Activated CD4-positive, alpha-beta T cell treated with anti-CD3 and anti-CD28 coated beads, Interleukin-10, Interleukin-2, amounts not matched to agents 100 ng/mL and 50 ng/mL, durations not matched to agents 16 hours and 8 hours (primary cell): ENCODE measurements at places on chromosomes 7 and 10.

DNA sequence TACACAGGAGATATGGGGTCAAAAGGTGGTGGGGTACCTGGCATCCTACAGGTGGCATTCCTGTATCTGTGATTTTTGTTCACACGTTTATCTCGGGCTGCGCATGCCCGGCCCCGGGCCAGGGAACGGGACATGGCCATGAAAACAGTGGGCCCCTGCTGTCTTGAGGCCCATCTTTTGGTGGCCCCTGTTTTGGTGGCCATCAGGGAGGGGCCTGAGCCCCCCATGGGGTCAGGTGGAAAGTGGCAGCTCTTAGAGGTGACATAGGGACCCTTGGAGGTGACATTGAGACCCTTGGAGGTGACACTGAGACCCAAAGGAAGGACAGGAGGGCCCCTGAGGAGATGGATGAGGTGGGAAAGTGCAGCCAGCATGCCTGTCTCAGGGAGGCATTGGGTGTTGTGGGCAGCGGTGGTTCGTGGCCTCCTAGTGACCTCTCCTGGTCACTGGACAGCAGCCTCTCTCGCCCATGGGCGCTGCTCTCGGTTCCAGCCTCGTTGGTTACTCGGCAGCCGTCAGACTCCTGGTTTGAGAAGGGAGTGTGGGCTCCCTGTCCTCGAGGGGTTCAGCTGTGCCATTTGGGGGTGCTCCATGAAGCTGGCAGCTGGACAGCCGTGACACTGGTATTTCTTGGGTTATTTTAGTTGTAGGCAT is 39.9 kb downstream of the INPP5A start:
- DNase-seq = no peak

- no peak for DNase-seq
Observed at GRCh38 chr7:85320699-85321476, 134.0 kb upstream of the SEMA3D start.

- DNase-seq = no peak
Observed at GRCh38 chr10:77293773-77294172, 343.8 kb downstream of the KCNMA1 start.

DNA sequence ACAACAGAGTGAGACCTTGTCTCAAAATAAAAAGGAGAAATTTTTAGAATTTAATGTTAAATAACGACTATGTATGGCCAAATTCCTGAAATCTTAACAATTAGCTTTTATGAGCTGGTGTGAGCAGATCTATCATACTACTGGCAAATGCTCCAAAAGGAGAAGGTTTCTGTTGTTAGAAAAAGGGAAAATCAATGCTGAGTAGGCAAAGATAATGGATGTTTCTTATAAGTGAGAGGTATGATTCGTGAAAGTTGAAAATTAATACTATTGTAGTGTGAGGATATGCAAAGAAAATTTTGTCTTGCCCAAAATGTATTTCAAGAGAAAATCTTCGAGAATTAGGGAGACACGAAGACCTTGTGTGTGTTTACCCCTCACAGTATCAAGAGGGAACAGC is 40.8 kb upstream of the CUL1 start:
- no peak for DNase-seq

DNA sequence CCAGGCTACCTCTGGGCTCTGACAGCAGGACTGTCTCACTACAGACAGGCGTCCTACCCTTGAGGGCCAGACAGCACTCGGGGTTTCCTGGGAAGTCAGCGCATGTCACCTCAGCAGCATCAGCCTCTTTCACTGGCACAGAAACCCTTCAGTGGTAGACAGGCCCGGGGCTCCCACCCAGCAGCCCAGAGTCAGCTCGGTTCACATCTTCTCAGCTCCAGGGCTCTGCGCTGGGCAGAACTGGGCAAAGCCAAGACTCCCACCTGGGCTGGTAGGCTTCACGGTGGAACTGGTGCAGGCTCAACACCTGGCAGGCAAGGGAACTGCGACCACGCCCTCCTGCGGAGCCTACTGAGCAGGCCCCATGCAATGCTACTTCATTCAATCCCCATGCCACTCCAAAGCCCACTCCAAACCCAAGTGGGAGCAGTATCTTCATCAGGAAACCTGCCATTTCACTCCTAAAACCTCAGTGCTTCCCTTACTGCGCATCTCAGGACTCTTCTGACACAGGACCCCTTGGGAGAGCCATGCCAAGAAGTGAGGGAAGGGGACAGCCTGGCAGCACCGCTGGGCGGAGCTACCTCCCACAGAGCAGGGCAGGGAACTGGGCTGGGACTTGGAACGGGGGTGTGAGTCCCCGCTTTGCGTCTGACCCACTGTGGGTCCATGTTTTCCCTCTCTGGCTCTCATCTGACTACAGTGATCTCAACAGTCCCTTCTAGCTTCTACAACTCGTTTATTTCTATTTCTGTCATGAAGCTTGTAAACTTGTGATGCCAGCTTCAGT is 60.4 kb downstream of the SCRN1 start:
- DNase-seq = no peak

- peak; percentile 80 for DNase-seq
Observed at GRCh38 chr7:130363026-130363847, 17.1 kb upstream of the CPA1 start.

- no peak for DNase-seq
Observed at GRCh38 chr10:77965294-77965693, 38.7 kb upstream of the DLG5 start.

GRCh38 chr10:8113616-8114015 is 59.1 kb downstream of the GATA3 start:
- DNase-seq = no peak

GRCh38 chr10:19316204-19316870 is 267.7 kb downstream of the MALRD1 start:
- DNase-seq = no peak

GRCh38 chr7:30831227-30831626 is 60.0 kb downstream of the MINDY4 start:
- no peak for DNase-seq

GRCh38 chr7:26035552-26035951 is 116.4 kb upstream of the NFE2L3 start:
- DNase-seq = no peak

DNA sequence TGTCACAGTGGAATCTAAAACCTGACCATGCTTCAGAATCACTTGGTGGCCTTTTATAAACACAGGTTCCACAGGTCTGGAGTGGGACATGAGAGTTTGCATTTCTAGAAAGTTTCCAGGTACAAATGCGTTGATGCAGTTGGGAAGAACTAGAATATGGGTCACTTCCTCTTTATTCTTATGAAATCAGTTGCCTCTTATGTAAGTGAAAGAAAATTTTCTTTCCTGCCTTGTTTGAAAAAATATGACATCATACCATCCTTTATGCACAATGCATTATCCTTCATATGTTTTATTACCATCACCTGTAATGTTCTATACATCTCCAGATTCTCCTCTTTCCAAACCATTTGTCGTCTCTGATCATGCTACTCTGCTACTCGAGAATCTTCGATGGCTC is 44.0 kb downstream of the PLXNA4 start:
- DNase-seq = no peak

DNA sequence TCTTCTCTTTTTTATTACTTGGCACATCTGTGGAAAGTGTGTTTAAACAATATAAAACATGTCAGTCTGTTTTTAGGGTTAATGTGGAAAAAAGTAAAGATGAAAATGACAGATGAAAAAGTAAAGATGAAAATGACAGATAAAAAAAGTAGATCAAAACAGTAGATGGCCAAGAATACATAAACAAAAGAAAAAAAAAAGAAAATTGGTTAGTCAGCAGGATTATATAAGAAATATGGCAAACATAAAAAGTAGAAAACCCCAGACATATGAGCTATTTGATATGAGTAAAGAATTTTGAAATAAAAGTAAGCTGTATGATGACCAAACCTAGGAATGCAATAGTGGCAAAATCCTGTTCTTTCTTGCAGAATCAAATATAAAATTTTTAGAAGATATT is 365.7 kb upstream of the AKR1E2 start:
- no peak for DNase-seq

DNA sequence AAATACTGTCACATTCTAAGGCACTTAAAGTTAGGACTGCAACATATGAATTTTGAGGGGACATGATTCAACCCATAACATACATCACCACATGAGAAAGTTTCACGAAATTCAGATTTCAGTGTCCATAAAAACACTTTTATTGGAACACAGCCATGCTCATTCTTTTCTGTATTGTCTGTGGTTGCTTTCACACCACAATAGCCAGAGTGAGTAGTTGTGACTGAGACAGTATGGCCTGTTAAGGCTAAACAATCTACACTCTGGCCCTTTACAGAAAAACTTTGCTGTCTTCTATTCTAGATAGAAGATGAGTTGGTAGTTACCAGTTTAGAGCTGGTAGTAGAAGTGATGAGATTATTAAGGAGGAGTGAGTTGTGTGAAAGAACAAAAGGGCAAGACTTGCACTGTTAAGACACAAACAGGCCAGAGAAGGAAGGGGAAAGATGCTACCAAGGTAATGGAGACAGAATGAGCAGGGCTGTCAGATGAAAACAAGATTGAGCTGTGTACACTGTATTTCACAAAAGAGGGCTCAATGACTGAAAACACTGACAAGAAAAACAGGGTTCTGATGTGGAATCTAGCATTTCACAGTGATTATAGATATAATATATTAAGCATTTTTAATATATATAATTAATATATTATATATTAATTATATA is 108.6 kb downstream of the PPP1R3A start:
- no peak for DNase-seq

DNA sequence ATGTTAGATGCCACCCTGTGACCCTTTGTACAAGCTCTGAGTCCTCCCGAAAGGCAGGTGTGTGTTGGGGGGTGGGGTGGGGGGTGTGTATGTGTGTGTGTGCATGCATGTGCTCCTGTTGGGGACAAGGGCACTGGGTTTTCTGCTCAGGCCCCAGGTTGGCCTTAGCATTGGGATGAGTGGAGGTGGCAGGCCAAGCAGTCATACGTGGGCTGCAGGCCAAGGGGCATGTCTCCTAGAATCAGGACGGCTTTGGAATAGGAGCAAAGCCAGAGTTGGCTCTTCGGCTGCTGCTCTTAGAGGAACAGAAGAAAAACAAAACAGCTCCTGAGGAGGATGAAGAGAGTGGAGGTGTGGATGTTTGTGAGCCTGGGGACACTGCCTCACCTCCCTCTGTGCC is 26.0 kb downstream of the HSPA12A start:
- no peak for DNase-seq

- no peak for DNase-seq
Observed at GRCh38 chr10:100774223-100774622, 28.8 kb downstream of the PAX2 start.

DNA sequence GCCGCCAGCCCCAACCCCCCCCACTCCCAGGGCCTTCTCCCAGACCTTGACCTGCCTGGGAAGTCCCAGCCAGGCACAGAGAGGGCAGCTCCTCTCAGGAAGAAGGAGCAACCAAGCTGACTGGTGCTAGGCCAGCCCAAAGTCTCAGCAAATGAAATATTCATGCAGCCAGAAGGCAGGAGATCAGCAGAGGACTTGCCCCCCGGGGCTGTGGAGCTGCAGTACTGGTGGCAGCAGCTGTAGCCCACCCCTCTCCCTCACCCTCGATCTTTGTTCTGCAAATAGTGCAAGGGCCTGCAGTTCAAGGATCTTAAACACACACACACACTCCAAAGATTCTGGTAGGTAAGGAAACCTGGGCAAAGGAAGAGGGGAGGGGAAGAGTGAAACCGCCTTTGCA is 3.5 kb upstream of the SRRM3 start:
- DNase-seq = no peak

DNA sequence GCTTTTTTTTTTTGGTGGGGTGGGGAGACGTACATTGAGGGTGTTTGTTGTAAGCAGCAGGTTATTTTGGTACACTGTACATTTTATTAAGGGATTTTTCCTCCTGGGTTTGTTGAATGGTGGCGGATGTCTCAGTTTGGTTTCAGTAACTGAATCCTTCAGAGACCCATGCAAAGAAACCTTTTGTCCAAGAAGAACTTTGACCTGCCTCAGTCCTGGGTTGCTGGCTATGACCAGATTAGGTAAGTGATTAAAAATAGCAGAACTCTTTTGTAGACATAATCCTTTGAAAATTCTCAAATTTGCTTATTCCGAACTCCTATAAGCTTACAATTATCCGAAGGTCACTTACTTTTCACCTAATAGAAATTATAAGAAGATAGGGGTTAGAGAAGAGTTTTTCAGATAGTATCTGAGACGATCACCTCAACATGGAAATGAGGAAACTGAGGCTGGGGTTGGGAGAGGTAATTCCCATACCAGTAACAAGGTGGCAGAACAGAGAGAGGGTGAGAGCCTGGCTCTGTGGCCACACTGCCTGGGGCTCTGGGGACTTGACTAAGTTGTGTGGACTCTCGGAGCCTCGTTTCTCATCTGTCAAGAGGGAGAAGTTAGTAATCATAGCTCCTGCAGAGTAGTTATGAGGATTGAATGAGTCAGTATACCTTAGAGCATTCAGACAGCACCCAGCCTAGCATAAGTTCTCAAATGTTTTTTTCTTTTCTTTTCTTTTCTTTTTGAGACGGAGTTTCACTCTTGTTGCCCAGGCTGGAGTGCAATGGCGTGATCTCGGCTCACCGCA is 87.4 kb downstream of the CCNY start:
- no peak for DNase-seq

DNA sequence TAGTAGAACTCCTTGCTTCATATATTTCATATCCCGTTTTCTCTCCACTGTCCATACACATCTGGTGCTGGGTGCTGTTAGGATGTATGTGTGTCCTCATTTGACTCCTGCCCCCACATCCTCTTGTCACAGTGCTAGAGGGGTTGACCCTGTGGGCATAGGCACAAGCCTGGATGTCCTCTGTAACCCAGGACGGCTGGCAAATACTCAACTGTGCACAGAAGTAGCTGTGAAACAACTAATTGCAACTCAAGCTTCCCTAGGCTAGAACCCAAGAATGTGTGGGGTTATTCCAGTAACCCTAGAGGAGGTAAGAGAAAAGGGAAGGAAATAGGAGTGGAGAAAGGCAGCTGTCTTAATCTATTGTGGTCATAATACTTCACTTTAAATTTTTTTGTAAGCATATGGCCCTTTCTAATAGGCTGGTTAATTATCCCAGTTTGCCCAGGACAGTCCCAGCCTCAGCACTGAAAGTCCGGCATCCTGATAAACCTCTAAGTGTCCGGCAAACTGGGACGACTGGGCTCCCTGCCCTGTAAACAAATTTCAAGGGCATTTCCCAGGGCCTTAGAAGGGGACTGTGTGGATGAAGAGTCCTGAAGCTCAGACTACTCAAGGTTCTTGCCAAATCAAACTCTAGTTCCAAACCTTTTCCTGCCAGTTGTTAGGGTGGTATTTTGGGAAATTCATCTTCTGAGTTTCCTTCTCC is 283.2 kb upstream of the CELF2 start:
- no peak for DNase-seq

DNA sequence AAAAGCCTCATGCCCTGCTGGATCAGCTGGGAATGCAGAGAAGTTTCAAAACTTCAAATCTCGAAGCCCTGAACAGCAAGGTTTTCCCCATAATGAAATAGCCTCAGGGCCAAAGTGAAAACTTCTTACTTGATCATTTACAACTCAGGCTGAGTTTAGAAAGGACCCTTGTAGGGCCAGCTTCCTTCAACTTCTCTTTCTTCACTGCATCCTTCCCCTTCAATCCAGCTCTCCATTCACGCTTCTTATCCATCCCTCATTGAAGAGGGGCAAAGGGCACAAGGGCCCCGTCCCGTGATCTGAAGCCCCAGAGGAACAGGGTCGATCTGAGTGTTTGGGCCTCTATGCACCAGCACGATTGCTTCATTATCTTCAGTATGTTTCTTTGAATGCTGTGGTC is 392.2 kb upstream of the CELF2 start:
- no peak for DNase-seq
